ENCODE measurements at places on chromosomes 4 and X.

DNA sequence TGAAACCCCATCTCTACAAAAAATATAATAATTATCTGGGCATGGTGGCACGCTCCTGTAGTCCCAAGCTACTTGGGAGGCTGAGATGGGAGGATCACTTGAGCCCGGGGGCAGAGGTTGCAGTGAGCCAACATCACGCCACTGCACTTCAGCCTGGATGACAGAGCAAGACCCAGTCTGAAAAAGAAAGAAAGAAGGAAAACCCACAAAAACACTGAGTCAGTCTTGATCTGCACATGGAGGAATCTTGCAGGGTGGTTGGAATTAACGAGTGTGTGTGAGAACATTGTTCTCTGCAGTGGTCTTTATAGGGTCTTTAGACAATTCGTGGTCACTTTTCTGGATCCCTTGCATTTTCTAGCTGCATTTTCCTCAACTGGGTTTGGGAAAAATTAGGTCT is 23.2 kb downstream of the ADD1 start:
- no peak for DNase-seq

GRCh38 chrX:123993326-123993725 is 31.8 kb downstream of the STAG2 start:
- no peak for DNase-seq

GRCh38 chr4:77671051-77671450 is 65.4 kb downstream of the CXCL13 start:
- no peak for DNase-seq

GRCh38 chr4:519885-520682 is 21.1 kb downstream of the PIGG start:
- DNase-seq = no peak

- DNase-seq = peak; percentile 52
Observed at GRCh38 chr4:931194-931959, 739 bp downstream of the GAK start.

DNA sequence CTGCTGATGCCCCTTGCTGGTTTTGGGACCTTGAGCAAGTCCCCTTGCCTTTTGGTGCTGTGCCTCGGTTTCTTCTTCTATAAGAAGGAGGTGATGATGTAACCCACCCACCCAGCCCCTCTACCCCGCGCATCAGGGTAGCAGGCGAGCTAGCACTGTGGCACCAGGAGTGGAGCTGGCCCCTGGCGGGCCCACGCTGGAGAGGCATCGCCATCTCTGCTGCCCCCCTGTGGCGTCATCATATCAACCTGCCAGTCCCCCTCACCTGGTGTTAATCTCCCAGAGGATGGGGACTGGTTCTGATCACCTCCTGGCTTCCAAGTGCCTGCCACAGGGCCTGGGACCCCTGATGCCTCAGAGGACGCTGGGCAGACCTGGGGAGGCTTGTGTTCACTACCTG is 6.3 kb upstream of the SORCS2 start:
- DNase-seq = peak; percentile 52

- no peak for DNase-seq
Observed at GRCh38 chrX:146433771-146434170, 375.8 kb upstream of the CXorf51B start.
